Mesendoderm (in vitro differentiated cells): ENCODE measurements at places on chromosomes 3 and 15.
A peak's percentile ranks its signal among the peaks of the same experiment; 100 is the strongest.

DNA sequence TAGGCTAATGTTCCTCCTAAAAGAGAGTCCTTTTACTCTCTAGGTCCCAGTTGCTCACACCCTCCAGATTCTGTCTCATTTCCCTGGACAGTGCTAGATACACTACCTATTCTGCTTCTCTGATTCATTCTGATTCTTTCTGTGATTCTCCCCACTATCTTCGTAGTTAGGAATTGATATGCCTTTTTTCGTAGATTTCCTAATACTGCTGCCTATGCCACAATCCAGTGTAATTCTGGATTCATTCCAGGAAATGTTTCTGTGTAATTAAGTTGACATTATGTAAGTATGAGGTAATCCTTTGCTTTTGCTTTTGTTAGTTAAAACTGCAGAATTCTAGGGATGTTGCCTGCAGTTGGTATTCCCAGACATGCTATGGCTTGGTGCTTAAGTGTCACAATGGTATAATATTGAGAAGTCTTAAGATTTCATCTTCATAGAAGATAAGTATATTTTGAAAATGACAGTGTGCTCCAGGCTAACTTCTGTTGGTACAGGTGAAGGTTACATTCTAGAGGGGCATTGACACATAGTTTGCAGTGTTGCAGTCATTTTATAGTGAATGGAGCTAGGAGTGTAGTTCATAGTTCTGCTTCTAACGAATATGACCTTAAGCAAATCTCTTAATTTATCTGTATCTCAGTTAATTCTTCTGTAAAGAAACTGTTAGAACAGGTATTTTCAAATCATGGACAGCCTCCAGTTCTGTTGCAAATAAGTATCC is 54.3 kb downstream of the RIOX2 start:
- DNase-seq: no peak

- no peak for DNase-seq
These were observed 19.9 kb upstream of the RPL29 start for GRCh38 chr3:52015438-52016228.

DNA sequence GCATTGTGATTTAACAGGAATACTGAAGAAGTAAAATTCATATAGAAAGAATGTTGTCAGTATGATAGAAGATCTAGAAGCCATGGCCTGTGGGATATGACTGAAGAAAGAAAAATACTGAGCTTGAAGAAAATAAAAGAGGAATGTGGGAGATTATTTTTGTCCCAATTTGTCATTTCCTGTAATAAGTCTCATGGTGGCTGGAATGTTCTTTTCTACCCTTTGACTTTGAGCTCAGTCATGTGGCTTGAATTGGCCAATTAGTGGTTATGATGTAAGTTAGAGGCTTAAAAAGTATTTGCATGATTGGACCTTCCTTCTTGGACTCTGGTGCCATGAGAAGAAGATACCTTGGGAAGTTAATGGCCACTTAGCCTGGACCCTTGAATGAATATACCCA is 14.1 kb downstream of the APH1B start:
- no peak for DNase-seq

GRCh38 chr15:81211376-81211775 is 14.7 kb downstream of the IL16 start:
- no peak for DNase-seq

DNA sequence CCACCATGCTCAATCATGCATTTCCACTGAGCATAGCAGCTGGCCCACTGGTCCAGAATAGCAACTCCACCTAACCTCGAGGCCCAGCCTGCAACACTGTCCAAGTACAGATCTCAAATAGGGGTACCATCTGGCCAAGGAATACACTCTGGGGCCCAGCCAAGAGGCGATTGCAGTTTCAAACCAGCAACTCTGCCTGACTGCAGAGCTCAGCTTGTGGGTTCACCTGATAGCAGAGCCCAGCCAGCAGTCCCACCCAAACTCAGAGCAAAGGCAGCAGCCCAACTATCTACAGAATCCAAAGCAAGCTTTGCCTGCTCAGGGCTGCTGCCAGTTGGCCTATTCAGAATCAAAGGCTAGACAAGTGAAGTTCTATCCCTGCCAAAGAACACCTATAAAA is 30.5 kb downstream of the POLQ start:
- no peak for DNase-seq

DNA sequence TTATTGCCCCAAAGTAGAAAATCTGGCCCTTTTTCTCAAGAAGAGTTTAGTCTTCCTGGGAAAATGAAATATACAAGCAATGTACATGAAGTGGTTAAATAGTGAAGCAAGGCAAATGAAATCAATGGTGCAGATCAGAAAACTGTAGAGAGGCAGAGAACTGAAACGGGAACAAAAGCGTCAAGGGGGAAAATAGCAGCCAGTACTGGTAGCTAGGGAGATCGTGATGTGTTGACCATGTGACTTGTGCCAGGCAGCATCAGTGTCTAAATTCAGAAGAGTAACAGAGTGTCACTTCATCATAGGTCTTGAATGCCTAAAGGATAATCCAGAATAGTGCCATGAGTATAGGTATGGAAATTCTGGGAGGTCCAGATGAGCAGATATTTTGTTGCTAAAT is 163.1 kb downstream of the CHL1 start:
- no peak for DNase-seq

- DNase-seq: no peak
These were observed 529 bp upstream of the DLEC1 start for GRCh38 chr3:38038447-38038911.

DNA sequence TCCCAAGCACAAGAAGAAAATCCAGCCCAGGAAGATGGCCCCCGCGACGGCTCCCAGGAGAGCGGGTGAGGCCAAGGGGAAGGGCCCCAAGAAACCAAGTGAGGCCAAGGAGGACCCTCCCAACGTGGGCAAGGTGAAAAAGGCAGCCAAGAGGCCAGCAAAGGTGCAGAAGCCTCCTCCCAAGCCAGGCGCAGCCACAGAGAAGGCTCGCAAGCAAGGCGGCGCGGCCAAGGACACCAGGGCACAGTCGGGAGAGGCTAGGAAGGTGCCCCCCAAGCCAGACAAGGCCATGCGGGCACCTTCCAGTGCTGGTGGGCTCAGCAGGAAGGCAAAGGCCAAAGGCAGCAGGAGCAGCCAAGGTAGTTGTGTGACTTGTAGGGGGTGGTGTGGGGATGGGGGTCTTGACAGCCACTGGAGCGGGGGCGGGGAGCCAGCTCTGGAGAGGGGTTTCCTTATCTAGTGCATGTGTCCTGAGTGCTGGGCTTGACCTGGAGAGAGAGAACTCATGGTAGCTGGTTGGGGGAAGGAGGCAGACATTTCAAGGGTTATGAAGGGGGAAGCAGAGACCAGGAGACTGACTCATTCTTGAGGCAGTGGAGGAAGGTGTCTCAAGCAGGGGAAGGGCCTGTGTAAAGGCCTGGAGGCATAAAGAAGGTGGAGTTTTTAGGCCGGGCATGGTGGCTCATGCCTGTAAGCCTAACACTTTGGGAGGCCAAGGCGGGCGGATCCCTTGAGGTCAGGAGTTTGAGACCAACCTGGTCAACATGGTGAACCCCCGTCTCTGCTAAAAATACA is 6.2 kb downstream of the H1-8 start:
- peak; percentile 59 for DNase-seq

- DNase-seq: no peak
These were observed 73.1 kb downstream of the SATB1 start for GRCh38 chr3:18351823-18352744.

DNA sequence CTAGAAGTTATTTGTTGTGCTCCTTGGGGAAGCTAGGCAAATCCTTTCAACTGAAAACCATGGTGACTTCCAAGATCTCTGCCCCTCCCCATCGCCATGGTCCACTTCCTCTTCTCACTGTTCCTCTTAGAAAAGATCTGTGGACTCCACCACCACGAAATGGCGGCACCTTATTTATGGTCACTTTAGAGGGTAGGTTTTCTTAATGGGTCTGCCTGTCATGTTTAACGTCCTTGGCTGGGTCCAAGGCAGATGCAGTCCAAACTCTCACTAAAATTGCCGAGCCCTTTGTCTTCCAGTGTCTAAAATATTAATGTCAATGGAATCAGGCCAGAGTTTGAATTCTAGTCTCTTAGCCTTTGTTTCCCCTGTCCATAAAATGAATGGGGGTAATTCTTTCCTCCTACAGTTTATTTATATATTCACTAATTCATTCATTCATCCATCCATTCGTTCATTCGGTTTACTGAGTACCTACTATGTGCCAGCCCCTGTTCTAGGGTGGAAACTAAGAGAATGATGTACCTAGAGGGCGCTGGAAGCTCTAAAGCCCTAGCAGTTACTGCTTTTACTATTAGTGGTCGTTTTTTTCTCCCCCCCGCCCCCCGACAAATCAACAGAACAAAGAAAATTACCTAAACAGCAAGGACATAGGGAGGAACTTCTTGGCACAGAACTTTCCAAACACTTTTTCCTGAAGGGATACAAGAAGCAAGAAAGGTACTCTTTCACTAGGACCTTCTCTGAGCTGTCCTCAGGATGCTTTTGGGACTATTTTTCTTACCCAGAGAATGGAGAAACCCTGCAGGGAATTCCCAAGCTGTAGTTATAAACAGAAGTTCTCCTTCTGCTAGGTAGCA is 657 bp downstream of the PATL2 start:
- peak; percentile 63 for DNase-seq

GRCh38 chr15:48330855-48331795 is at the start of gene DUT:
Gene DUT, plus strand, starts transcription at chr15:48331429. Its CDS starts 87 bp downstream, at chr15:48331516.
- DNase-seq: peak; percentile 91

DNA sequence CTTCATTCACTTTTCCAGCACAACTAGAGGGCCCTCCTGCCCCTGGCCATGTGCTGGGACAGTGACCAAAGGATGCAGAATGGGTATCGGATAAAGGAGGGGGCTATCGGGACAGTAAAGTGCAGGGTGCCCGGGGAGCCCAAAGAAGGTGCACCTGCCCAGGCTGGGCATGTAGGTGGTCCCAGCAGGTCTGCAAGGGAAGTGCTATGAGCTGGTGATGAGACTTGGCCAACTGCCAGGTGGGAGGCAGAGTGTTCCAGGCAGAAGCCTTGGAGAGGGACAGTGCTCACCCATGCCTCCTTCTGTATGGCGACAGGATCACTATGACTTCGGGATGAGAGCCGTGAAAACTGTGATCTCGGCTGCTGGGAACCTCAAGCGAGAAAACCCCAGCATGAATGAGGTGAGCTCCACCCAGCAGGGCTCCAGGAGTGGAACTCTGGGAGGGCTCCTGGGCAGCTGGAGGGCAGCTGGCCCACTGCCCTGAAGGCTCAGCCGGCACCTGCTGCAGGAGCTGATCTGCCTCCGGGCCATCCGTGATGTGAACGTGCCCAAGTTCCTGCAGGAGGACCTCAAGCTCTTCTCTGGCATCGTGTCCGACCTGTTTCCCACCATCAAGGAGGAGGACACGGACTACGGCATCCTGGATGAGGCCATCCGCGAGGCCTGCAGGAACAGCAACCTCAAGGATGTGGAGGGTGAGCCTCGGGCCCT is 48.4 kb downstream of the DNAH1 start:
- DNase-seq: no peak

DNA sequence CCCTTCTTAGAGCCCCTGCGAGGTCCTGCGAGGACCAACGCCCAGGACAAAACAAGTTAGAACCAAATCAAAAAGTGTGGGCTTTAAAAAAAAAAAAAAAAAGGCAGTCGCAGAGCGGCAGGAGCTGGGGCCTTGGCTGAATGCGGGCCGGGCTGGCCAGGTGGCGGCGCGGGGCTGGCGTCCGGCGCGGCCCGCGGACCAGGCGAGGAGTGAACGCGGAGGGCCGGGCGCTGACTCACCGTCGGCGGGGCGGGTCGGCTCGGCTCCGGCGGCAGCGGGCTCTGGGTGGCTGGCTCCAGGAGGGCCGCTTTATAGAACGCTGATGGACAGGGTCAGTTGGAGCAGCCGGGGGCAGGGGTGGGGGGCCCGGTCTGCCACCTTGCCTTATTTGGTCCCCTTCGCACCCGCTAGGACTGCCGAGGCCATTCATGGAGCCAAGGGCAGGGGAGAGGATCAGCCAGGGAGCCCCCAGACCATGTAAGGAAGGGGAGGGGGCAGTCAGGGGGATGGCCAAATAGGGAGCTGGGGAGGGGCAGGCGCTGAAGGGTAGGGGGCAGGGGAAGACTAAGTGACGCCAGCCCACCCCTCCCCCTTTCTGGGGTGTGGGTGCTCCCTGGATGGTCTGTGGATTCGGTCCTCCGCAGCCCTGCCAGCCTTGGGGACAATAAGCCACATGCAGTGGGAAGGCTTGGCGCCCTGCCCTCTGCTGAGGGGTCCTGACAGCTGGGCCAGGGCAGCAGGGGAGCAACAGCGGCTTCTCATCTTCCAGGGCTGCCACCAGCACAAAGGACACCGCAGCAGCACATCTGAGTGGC is at the start of gene ACTC1:
Gene ACTC1, minus strand, starts transcription at position 283 of the 815 bp plus-strand sequence. CDS start 741 bp downstream, outside the sequence.
- peak; percentile 88 for DNase-seq

DNA sequence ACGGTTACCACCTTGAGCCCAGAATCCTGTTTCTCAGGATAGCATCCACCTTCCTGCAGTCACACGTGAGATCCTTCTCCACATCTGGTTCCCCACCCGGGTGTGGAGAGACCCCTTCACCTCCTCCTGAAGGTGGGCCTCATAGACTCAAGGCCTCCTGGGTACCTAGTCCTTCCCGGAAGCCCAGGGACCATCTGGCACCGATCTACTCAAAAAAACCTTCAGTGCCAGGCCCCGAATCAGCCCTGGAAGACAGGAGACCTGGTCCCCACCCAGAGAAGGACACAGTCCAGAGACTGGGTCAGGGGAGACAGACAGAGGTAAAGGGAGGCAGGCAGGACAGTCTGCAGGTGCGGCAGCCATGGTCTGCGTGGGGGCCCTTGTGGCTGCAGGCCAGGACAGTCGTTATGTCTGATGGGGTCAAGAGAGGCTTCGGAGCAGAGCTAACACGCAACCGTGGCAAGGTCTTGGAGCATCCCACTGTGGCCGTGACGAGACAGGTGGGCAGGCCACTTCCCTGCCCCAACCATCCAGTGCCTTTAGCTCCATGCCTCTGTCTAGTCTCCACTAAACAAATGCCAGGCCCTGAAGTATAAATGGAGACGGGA is 112.2 kb upstream of the ABHD17C start:
- DNase-seq: no peak
